ENCODE measurements at places on chromosomes 2 and 18.

DNA sequence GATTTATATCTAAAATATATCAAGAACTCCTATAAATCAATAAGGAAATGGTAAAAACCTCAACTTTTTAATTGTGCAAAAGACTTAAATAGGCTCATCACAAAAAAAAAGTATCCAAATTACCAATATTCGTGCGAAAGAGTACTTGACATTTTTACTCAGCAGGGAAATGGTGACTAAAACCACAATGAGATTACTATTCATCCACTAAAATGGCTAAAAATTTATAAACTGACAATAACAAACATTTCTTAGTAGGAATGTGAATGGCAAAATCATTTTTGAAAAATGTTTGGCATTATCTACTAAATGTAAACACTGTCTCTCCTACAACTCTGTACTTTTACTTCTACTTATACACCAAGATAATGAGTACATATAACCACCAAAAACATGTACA is 184.8 kb upstream of the RND3 start:
- no peak overlapping the region for H3K4me3 ChIP-seq
- no peak overlapping the region for H3K27ac ChIP-seq
- H3K4me1 ChIP-seq: peaks cover 49% of the 10 kb centered on the region
- peaks cover 20% of the 10 kb centered on the region for H3K36me3 ChIP-seq

GRCh38 chr2:38997781-38998180 is 108.1 kb downstream of the ARHGEF33 start:
- no peaks in the 10 kb centered on the region for H3K27me3 ChIP-seq
- H3K4me3 ChIP-seq: peak overlapping the region; percentile 32
- peaks cover 30% of the 10 kb centered on the region for H3K4me1 ChIP-seq
- peak overlapping the region; percentile 79 for H3K27ac ChIP-seq
- DNase-seq: peak; percentile 89

DNA sequence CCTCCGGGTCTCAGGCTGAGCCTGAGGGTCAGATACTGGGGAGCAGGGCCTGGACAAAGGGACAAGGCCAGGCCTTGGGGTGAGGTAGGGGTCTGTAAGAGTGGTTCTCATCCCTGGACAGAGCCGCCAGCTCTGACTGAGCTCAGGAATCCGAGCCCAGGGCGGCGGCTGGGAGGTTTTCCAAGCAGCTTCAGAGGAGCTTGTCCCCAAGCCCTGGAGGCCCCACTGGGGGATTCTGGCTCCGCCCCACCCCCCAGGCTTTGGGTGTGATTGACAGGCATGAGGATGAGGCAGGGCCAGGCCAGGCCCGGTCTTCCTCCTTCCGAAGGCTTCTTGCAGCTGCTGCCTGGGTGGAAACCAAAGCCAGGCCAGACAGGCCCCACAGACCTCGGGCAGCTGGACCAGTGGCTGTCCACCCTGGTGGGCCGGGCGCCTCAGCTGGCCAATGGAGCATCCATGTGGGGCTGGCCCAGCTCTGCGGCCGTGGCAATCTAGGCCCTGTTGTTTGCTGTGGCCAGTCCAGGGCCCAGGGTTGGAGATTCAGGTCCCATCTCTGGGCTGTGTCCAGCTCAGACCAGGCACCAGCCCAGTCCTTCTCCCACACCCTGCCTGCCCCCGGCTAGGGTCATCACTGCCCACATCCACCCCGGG is 23.1 kb upstream of the GPC1 start:
- H3K36me3 ChIP-seq: no peaks in the 10 kb centered on the region
- no peak for DNase-seq
- peaks cover 12% of the 10 kb centered on the region for H3K27me3 ChIP-seq
- H3K4me3 ChIP-seq: no peak overlapping the region
- H3K27ac ChIP-seq: no peak overlapping the region

- H3K27ac ChIP-seq: no peak overlapping the region
- H3K36me3 ChIP-seq: no peaks in the 10 kb centered on the region
- H3K4me1 ChIP-seq: no peaks in the 10 kb centered on the region
- DNase-seq: no peak
Observed at GRCh38 chr18:35441857-35442595, 55.7 kb downstream of the INO80C start.

GRCh38 chr2:191950132-191950874 is 103.4 kb upstream of the CAVIN2 start:
- H3K4me3 ChIP-seq: no peak overlapping the region
- peak; percentile 50 for DNase-seq
- H3K36me3 ChIP-seq: no peaks in the 10 kb centered on the region

GRCh38 chr18:36307513-36307912 is 10.0 kb downstream of the FHOD3 start:
- DNase-seq: no peak
- H3K27me3 ChIP-seq: no peaks in the 10 kb centered on the region
- H3K36me3 ChIP-seq: peaks cover 5% of the 10 kb centered on the region
- H3K27ac ChIP-seq: no peak overlapping the region
- H3K4me3 ChIP-seq: no peak overlapping the region

GRCh38 chr2:184654945-184655344 is 56.6 kb downstream of the ZNF804A start:
- H3K27me3 ChIP-seq: no peaks in the 10 kb centered on the region
- no peaks in the 10 kb centered on the region for H3K4me1 ChIP-seq
- no peak overlapping the region for H3K4me3 ChIP-seq
- H3K27ac ChIP-seq: no peak overlapping the region
- DNase-seq: no peak

- H3K4me1 ChIP-seq: peaks cover 49% of the 10 kb centered on the region
- no peaks in the 10 kb centered on the region for H3K36me3 ChIP-seq
- H3K27me3 ChIP-seq: peaks cover under 1% of the 10 kb centered on the region
- H3K27ac ChIP-seq: no peak overlapping the region
Observed at GRCh38 chr2:229342376-229342775, 71.3 kb upstream of the PID1 start.

- H3K36me3 ChIP-seq: no peaks in the 10 kb centered on the region
- peaks cover 21% of the 10 kb centered on the region for H3K4me1 ChIP-seq
- no peak overlapping the region for H3K4me3 ChIP-seq
- H3K27ac ChIP-seq: peak overlapping the region; percentile 48
- H3K27me3 ChIP-seq: no peaks in the 10 kb centered on the region
- peak; percentile 32 for DNase-seq
Observed at GRCh38 chr2:37837628-37838328, 87.3 kb upstream of the RMDN2 start.

DNA sequence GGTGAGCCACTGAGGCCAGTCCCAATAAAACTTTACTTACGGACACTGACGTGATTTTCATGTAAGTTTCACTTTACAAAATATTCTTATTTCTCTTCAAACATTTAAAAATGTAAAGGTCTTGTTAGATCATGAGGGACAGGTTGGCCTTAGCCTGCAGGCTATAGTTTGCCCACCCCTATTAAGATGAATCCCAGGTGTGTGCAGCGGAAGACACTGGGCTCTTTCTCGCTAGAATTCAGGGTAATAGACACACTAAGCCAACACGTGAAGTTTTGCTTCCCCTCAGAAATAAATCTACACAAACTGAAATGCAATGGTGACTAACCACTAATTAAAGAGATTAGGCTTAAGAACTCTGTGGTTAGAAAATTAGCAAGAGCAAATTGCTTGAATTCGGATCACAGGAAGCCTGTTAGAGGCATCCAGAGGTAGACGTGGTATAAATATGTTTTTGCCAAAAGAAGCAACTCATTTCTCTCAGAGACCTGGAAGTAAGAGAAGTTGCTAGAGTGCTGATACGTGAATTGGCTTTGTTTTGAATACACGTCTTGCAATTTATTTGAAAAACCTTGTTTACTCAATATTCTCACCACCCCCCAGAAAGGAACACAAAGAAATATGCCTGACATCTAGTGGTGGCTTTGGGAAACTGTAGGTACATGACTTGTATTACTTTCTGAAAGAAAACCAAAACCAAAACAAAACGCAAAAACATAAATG is 151.6 kb downstream of the DTNB start:
- DNase-seq: peak; percentile 72
- peak overlapping the region; percentile 86 for H3K4me3 ChIP-seq
- H3K36me3 ChIP-seq: no peaks in the 10 kb centered on the region
- peaks cover 26% of the 10 kb centered on the region for H3K4me1 ChIP-seq
- H3K27ac ChIP-seq: peak overlapping the region; percentile 52

- H3K4me1 ChIP-seq: peaks cover under 1% of the 10 kb centered on the region
- H3K4me3 ChIP-seq: no peak overlapping the region
- peaks cover 2% of the 10 kb centered on the region for H3K27me3 ChIP-seq
- H3K27ac ChIP-seq: no peak overlapping the region
- H3K36me3 ChIP-seq: peaks cover 26% of the 10 kb centered on the region
- no peak for DNase-seq
Observed at GRCh38 chr2:224004105-224004695, 34.9 kb downstream of the SERPINE2 start.

DNA sequence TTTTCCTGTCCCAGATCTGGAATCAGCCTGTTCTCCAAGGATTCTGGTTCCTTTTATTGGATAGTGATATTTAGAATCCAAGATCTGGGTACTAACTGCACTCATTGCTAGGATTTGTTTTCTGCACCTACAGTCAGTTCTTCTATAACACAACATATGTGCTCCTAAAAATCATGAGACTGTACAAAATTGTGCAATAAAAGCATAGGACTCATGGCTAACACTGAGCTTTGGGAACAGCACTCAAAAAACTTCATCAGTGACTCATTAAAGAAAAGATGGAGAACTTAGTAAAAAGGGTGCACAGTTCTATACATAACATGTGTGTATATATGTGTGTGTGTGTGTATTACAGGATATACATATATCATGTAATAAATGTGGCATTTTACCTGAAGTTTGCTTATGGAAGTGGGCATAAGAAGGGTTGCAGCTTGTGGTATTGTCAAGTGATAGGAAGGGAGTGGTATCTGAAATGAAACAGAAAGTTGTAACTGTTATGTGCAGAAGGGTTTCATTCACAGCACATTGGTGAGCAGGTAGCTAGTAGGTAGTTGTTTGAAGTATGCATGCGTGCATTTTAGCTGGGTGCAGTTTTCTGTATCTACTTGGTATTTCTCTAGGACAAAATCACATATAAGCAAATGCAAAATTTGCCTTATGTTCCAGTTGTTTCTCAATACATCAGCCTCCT is 5.9 kb upstream of the SCYGR2 start:
- no peak for DNase-seq
- no peak overlapping the region for H3K4me3 ChIP-seq
- H3K36me3 ChIP-seq: no peaks in the 10 kb centered on the region
- H3K27me3 ChIP-seq: peaks cover 3% of the 10 kb centered on the region
- no peak overlapping the region for H3K27ac ChIP-seq

GRCh38 chr2:4882421-4882820 is 809.8 kb upstream of the SOX11 start:
- no peaks in the 10 kb centered on the region for H3K4me1 ChIP-seq
- peaks cover 5% of the 10 kb centered on the region for H3K36me3 ChIP-seq
- no peaks in the 10 kb centered on the region for H3K27me3 ChIP-seq
- DNase-seq: no peak

GRCh38 chr2:43333101-43333655 is 106.8 kb upstream of the ZFP36L2 start:
- H3K27me3 ChIP-seq: no peaks in the 10 kb centered on the region
- H3K36me3 ChIP-seq: peaks cover 4% of the 10 kb centered on the region
- no peak overlapping the region for H3K4me3 ChIP-seq
- DNase-seq: no peak
- H3K4me1 ChIP-seq: peaks cover 14% of the 10 kb centered on the region
- no peak overlapping the region for H3K27ac ChIP-seq

GRCh38 chr2:28745225-28745624 is 6.4 kb upstream of the PPP1CB start:
- H3K27ac ChIP-seq: no peak overlapping the region
- H3K4me1 ChIP-seq: peaks cover 5% of the 10 kb centered on the region
- H3K36me3 ChIP-seq: no peaks in the 10 kb centered on the region

DNA sequence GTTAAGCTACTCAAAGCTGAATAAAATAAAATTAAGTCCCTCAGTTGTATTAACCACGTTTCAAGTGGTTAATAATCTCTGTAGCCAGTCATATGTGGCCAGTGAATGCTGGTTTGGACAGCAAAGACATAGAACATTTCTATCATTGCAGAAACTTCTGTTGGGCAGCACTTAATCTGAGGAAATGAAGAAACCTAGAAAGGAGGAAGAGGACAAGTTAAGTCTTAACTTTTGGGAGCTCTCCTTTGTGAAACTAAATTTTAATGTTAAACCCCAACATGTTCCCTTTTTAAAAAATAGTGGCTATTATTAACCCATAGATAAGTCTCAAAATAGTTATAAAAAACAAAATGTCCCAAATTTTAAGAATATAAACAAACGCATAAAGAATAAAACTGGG is 421.3 kb downstream of the ARHGAP15 start:
- peaks cover 9% of the 10 kb centered on the region for H3K4me1 ChIP-seq
- no peak for DNase-seq
- no peak overlapping the region for H3K4me3 ChIP-seq
